ENCODE measurements at places on chromosomes 16 and 17.

GRCh38 chr16:55294931-55295342, 29.1 kb upstream of the IRX6 start:
- peak; percentile 39 for DNase-seq

DNA sequence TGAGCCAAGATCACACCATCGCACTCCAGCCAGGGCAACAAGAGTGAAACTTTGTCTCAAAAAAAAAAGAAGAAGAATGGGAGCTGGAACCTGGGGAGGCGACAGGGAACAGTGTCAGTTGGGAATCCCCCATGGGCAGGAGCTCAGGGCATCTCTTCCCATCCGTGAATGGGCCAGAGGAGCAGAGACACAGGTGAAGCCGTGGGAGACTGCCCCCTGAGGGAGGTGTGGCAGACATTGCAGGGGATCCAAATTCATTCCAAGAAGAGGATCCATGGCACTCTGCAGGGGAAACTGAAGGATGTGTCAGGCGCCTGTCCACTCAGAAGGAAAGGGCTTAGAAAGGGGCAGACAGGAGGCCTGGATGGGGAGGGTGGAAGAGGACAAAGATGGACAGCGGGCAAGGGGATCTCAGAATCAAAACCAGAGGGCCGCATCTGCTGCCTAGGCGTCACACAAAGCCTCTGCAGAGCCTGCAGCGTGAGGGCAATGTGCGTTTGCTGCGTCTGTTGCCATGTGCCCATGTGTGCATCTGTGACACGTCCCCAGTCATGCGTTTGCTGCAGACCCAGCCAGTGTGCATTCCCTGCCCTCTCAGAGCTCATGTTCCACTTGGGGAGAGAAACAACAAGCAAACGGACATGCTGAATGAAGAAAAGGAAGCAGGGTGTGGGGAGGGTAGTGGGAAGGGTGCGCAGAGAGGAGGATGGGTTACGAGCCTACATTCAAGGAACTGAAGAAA, 30.6 kb upstream of the TNRC6C start:
- peak; percentile 52 for DNase-seq

DNA sequence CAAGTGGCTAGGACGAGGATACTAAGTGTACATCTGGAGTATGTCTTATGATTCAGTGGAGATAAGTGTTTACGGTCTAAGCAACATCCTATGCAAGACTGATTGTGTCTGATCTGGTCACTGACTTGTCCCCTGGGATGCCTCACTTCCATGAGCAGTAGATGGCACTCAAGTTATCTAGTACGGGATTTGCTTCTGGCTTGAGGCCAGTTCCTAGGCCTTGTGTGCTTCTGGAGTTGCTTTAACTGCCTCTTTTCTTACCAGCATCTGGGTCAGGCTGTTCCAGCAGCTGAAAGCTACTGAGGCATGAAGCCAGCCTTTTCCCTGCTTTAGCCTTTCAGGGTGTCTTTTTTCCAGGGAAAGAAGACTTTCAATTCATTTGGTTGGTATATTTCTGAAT, 23.0 kb downstream of the SUPT6H start:
- DNase-seq = peak; percentile 17

- no peak for DNase-seq
These were observed 6.5 kb downstream of the DPEP2 start for GRCh38 chr16:67992661-67993206.

Measured in retina (tissue), 1 donor.